Gastroesophageal sphincter (tissue), 4 donors: ENCODE measurements at places on chromosomes 13 and 19.

DNA sequence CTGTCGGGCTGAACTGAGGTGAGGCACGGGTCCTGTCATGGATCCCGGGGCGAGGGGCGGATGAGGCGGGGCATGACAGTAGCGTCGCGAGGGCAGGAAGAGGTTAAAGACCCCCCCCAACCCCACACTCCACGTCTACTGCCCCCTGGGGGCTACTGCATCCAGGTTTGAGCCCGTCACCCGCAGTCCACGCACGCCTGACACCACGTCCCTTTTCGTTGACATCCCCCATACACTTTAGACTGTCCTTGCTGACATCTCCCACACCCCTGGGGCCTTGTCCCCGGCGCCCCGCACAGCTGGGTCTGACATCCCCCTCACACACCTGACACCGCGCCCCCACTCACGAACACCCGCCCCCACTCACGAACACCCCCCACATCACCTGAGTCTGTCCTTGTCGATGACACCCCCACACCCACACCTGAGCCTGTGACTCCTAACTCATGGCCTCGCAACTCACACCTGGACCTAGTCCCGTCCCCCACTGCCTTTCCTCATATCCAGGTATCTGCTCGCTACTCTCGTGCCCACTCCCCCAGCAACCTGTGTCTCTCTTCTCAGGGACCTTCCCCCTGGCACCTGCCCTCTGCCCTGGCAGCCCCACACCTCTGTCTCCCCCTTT lies 416 bp downstream of the SLC25A42 start:
- ATAC-seq = no peak

GRCh38 chr19:18322318-18322758 lies 538 bp downstream of the LSM4 start:
- ATAC-seq = no peak

DNA sequence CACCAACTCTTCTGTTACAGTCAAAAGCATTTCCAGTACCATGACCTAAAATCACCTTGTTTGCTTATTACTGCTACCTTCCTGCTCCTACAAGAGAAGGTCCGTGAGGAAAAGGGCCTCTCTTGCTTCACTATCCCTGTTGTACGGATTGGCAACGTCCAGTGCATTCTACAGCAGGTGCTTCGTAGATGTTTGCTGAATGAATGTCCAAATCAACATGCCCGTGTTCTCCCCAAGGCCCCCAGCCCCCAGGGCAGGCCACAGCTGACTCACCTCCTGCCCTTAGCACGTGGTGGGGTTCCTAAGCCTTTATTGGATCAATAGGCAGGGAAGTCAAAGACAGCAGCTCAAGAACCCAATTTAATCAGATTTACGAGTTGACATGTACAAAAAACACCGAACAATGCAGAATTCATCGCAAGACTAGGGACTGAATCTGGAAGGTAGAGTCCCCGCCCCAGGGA lies 5.5 kb upstream of the NAPA start:
- no peak for ATAC-seq

DNA sequence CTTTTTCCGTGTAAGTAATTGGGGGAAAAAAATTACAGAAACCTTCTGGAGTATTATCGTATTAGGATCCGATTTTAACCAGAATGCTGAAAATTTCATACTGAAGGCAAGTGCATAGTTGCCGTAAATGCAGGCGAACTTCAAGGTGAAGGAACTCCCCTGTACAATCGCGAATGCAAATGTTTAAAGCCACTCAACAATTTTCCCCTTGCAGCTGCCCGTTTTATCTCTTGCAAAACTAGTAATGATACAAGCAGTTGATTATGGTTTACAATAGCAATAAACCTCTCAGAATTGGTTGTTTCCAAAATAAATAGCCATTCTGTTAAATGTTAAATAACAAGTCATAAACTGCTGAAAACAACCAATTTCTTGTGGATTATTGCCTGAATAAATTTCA lies 105.7 kb downstream of the DNAJC15 start:
- no peak for ATAC-seq

GRCh38 chr13:110322126-110322827 lies 15.2 kb downstream of the COL4A2 start:
- no peak for ATAC-seq

- ATAC-seq = no peak
Observed at GRCh38 chr13:48443442-48444208, 30.7 kb upstream of the LPAR6 start.

GRCh38 chr13:43546816-43547215 lies 240.0 kb downstream of the ENOX1 start:
- ATAC-seq = no peak

- ATAC-seq = peak; percentile 33
Observed at GRCh38 chr19:39411832-39412099, 703 bp upstream of the PLEKHG2 start.

- no peak for ATAC-seq
Observed at GRCh38 chr13:97301382-97302095, 79.4 kb downstream of the MBNL2 start.

- ATAC-seq = no peak
Observed at GRCh38 chr19:33066543-33066942, 1.9 kb upstream of the RHPN2 start.

- no peak for ATAC-seq
Observed at GRCh38 chr13:92972751-92973150, 253.9 kb upstream of the GPC6 start.

DNA sequence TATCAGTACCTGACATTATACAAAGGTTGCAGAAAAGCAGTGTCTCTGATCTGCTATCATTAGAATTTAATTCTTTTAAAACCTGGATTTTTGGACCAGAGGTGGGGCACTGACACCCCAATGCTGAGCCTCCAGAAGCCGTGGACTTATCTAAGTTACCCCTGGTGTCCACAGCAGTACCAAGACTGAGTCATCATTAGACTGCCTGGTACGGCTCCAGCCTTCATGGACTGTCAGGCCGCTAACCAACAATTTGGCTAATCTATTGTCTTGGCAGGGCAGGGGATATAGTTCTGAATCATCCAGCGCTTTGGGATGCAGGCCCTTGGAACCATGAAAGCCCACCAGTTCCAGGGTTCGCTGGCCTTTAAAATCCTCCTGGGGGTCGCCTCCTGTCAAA lies 78.3 kb downstream of the TSHZ3 start:
- no peak for ATAC-seq

DNA sequence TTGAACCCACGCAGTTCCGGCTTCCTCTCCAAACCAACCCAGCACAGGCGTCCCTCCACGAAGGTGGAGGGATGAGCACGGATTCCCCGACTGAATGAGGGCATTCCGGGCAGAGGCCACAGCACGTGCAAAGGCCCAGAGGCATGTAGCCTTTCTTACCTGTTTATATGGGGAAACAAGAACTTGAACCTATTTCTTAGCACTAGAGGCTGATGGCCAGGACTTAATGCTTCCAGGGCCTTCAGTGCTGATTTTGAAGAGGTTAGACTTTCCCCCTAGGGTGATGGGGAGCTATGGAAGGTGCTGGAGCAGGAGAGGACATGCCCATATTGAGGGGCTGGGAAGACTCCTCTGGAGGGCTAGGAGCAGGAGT lies 2.0 kb downstream of the MAST3 start:
- ATAC-seq = no peak

DNA sequence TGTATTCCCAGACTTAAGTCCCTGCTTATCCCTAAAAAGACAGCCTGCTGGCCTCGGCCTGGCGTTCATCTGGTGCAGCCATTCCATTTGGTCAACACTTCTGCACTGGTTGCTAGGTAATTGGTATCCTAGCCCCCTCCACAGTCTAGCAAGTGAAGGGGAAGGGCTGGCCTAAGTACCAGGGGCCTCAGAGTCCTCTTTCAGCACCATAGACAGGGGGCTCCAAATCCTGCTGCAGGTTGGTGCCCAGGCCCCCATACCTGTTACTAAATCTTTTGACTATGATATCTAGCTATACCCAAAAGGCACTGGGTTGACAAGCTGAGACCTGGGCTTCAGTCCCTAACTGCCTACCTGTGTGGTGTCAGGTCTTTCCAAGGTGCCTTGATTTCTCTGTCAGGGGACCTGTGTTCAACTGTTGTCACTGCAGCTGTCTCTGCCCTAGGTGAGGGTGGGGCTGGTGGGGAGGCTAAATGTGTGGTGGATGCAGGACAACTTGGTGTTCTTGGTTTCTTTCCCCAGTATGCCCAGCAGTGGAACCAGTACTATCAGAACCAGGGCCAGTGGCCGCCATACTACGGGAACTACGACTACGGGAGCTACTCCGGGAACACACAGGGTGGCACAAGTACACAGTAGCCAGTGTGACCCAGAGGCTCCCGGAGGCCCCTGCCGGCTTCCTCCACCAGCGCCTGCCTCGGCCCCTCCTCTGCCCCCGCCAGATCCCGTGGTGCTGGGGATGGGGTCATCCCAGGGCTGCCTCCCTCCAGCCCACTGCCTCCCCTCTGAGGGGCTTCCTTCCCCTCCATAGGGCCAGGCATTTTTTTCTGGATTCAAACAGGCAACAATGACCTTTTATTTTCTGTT lies 3.8 kb upstream of the CCDC97 start:
- no peak for ATAC-seq

DNA sequence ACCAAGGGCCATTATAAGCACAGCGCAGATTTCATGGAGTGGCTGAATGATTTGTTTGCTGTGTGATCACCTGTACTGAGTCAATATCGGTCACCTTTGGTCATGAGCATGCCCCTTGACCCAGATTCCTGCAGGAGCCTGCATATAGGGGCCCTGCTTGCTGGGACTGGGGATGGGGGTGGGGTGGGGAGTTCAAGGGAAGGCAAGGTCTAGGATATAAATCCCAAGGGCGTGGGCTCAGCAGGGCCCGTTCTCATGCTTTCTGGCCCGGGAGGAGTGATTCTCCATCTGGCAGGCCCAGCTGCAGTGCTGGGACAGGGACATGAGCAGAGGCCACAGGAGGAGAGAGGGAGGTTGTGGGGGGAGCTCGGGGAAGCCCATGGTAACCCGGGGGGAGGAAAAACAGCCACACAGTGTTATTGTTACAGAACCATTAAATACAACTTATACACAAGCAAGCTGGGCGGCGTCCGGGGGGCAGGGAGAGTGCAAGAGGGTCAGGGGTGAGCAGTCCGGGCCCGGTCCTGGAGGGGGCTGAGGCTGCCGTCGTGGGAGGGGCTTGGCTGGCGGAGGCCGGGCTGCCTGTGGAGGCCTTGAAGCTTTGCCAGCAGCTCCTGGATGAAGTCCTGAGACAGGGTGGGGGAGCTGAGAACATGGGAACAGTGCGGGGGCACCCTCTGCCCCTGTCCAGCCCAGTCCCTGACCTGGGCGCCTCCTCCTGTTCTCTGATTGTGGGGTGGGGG lies 5.2 kb downstream of the PPP1R14A start:
- ATAC-seq = peak; percentile 65

DNA sequence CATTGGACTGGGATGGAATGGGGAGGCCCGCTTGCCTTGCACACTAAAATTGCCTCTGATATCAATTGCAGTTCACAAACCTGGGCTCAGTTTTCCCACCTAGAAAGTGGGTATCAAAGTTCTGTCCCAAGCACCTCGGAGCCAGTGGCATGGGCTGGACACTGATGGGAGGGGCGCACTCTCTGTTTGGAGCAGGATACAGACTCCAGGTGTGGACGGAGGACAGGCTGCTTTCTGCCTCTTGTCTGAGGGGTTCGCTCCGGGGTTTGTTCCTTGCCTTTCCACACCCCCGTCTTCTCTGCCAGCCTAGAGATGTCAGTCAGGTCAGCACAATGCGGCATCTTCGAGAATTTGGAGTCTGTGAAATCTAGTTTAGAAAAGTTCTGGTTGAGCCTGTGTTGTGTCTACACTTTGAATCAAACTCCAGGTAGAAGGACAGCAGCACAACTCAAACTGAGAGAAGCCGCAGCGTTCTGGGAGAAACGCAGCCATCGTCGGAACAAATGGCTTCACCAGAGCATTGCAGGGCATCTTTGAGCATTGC lies 141.9 kb downstream of the TEX29 start:
- ATAC-seq = no peak

GRCh38 chr13:44413095-44413494 lies 39.5 kb downstream of the SERP2 start:
- ATAC-seq = no peak

DNA sequence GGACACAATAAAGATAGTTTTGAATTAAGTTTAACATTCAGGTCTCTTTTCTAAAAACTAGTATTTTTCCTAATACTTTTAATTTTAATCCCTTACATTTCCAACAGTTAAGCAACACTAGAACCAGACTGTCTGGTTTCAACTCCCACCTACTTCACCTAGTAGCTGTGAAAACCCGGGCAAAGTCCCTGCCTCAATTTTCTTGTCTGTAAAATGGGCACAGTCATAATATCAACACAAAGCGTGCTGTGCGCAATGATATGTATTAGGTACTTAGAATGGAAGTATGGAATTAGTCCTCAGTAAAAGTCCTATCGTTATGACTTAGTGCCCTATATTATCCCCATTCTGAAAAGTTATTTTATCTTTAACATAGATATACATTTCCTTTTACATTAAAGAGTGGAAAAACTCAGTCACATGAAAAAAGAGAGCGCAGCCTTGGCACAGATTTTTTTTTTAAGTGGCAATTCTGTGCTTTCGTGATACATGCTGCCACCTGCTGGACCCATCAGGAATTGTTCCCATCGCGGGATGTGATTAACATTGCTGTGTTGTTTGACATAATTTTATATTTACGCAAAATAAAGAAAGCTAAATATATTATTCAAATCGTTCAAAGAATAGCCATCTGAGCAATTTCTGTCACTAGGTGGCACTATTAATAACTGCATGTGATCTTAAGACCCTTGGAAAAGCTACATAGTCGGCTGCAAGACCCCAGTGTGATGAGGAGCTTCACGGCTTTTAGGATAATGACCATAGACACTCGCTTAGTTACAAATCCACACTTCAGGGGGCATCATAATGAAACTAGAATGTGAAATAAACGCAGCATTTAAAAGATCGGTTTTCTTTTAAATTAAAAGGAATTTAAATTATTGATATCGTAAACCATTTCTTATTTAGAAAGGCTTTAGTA lies 59.9 kb downstream of the LIG4 start:
- ATAC-seq = no peak

GRCh38 chr13:108363666-108364065 lies 94.1 kb downstream of the TNFSF13B start:
- no peak for ATAC-seq

DNA sequence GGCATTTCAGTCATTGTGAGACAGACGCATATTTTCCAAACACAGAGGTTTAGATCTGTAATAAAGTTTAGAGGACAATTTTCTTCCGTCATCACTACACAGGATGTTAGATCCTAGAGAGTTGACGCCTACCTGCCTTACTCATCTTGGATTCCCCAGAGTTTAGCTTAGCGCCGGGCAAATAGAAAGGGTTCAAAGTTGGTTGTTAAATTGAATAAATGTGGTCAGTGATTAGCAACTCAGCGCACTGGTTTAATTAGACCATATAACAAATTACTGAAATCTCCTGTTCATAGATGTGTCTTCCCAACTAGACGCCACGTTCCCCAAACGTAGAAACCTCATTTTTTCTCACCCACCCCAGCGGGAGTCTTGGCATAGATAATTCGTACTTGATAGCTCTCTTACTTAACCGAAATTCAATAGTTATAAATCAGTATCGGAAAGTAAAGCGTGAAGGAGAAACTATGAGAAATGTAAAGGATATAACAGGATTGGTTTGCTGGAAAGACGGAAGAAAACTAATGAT lies 726 bp upstream of the UFM1 start:
- ATAC-seq = no peak

GRCh38 chr19:32268381-32268780 lies 77.0 kb upstream of the ZNF507 start:
- ATAC-seq = no peak
